NCI-H1048 (cell line): ENCODE measurements at places on chromosomes 12 and 14.

DNA sequence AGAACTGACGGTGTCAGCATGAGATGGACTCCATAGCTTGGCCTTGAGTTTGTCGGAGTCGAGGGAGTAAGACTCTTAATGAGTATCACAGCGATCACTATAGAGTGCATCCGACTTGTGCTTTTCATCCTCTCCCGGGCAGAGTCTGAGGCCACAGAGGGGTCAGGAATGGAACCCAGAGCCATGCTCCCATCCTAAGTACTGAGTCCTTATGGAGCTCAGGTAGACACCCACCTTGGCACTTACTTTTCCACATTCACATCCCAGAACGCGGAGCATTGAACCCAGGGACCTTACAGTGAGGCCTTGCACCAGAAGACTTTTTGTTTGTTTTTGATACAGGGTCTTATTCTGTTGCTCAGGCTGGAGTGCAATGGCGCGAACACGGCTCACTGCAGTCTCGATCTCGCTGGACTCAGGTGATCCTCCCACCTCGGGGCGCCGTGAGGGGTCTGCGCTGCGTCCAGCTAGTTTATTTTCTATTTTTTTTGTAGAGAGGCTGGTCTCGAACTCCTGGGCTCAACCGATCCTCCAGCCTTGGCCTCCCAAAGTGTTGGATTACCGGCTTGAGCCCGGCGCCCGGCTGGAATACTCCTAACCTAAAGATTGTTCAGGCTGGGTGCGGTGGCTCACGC is 719 bp upstream of the SRSF9 start:
- no peak for DNase-seq

DNA sequence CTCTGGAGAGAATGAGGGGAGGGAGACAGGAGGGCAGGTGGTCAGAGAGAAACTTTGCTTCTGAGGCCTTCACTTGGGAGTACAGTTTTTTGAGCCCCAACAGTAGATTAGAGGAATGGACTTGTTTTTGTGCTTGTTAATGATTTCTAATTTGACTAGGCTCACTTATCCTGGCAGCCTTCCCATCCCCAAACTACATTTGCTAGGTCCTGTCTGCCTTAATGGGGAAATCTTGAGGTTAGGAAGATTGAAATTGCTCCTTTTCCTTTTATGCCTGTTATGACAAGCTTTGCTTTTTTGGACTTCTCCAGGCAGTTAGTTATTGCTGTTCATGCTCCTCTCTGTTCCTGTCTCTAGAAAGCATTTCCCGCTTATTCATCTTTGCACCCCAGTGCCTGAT is 37.7 kb downstream of the SYNE2 start:
- no peak for DNase-seq

DNA sequence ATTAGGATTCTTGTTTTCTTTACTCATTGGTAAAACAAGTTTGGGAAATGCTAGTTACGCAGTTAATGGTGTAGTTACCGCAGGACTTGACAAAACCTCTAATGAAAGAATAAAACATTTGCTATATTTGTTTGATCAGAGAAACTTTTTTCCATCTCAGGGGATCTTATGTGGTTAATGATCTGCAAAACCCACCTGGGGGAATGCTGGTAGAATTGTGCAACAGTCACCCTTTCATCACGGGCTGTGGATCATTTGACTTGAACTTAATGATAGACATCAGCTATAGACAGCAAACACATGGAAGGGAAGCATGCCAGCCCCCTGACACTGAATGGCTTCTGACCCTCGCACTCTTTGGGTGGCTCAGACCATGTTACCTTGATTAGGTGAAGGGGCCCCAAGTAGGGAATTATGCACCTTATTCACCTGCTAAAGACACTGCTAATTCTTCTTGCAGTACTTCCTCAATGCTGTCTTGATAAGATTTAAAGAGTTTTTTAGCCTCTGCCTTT is 84.2 kb downstream of the PDE3A start:
- DNase-seq = no peak

DNA sequence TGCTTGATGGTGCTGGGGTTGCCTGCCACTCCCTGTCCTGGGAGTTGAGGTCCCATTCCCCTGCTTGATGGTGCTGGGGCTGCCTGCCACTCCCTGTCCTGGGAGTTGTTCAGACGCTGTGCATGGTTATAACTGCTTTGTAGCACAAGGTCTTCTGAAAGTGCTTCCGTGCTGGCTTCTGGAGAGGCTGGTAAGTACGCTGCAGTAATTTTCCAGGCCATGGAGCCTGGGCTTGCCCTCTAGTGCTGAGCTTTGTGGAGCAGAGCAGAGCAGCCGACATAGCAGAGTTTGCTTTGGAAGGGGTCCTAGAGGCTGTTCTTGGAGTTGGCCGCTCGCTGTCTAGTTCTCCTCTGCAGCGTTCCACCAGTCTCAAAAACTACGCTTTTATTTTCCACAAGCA is 6.3 kb downstream of the B4GALNT3 start:
- no peak for DNase-seq

GRCh38 chr12:54390176-54390667 is 5.7 kb upstream of the ZNF385A start:
- DNase-seq = no peak

DNA sequence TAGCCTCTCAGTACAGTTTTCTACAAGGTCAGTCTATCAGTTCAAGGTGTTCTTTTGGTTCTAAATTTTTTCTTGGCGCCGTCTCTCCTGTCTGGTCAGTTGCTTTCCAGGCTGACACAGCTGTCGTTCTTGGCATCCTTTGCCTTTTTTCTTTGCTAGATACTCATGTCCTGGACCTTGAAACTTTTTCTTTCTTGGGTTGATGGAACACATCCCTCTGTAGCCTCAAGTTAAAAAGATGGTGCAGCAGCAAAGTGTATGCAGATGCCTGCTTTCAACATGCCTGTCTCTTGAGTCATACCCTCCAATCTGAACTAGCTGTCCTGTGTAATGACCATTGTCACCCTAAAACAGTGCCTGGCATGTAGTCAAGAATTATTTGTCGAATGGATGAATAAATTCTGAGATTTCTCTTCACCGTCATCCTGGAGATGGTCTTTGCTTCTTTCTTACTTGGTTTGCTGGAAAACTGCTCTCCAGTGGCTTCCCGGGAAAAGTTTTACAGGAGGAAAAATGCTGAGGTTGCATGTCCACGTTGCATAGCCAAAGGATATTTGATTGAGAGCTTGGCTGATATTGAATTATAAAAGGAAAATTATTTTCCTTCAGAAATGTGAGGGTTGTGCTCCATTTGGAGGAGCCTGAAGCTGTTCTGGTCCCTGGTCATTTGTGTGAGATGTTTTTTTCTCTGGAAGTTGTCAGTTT is 4.6 kb downstream of the NYNRIN start:
- no peak for DNase-seq

DNA sequence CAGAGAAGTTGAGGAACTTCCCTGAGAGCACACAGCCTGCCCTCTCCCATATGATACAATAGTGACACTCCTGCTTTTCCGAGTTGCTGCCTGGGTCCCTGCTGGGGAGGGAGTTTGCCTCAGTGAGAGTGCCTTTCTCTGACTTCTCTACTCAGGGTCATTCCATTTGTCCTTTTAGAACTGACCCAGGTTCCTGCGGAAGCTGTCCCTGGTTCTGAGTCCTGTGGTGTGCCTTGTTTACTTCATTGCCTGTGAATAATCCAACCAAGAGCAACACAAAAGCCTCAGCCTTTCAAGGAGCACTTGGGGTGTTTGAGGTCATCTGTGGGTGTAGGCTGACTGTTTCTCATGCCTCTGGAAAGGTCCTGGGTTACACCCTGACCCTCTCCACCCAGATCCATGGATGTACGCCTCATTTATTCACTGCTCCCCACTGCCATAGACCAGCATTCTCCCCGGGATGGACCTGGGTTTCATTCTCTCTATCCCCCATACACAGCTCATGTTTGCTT is 13.6 kb downstream of the SERPINA1 start:
- no peak for DNase-seq

DNA sequence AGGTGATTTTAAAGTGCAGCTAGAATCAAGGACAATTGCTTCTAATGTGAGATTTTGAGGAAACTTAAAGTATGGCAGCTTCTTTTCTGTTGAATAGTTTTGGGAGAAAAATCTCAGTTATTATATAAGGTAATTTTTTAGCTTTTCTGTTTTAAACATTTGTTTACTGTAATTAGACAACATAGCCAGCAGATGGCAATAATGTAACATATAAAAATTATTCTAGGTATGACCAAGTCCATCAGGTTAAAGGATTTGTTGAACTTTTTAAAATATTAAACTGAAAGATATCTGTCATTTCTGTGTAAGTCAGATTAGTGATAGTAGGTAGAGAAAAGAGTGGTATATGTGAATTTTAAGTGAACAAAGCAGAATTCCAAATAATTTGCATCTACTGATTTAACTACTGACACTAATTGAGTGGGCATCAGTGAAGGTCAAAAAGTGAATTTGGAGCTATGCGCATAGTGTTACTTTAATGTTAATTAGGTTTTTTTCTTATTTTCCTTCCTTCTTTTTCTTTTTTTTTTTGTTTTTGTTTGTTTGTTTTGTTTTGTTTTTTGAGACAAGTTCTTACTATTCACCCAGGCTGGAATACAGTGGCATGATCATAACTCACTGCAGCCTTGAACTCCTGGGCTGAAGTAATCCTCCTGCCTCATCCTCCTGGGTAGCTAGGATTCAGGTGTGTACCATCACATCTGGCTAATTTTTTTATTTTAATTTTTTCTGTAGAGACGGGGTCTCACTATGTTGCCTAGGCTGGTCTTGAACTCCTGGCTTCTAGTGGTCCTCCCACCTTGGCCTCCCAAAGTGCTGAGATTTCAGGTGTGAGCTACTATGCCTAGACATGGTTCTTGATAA is 18.6 kb downstream of the PRORP start:
- DNase-seq = no peak

DNA sequence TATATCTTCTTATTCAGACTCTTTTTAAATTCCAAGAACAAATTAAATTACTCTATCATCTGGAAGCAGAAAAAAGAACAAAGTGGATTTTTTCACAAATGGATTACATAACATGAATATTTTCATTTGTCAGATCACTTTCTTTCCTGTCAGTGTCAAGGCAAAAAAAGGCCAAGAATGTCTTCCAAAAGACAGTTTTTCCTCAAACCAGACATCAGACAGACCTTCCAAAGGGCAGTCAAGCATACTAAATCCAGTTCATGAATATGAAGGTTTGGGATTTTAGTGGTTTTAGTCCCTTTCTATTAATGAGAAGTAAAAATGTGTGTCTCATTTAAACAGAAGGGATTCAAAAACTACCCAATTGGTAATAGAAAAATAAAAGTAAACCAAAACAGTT is 336.0 kb downstream of the CEP128 start:
- DNase-seq = no peak

DNA sequence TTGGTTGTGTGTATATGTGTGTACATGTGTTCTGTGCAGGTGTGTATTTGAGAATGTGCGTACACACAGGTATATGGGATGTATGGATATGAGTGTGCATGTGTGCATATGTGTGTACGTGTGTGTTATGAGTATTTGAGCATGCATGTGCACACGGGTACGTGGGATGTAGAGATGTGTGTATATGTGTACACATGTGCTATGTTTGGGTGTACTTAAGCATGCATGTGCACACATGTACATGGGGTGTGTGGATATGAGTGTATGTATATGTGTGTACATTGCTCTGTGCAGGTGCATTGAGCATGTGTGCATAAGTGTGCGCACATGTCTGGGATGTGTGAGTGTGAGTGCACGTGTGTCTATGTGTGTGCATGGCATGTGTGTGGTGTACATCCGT is 34.3 kb upstream of the SFSWAP start:
- no peak for DNase-seq

DNA sequence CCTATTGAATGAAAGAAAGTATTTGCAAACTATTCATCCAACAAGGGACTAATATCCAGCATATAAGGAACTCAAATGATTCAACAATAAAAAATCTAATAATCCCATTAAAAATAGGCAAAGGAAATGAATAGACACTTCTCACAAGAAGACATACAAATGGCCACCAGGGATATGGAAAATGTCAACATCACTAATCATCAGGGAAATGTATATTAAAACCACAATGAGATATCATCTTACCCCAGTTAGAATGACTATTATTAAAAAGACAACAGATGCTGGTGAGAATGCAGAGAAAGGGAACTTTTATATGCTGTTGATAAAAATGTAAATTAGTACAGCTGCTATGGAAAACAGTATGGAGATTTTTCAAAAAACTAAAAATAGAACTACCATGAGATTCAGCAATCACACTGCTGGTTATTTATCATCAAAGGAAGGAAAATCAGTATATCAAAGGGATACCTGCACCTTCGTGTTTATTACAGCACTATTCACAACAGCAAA is 89.3 kb downstream of the GARIN6 start:
- no peak for DNase-seq

GRCh38 chr12:122845041-122845864 is 10.0 kb downstream of the HIP1R start:
- no peak for DNase-seq

GRCh38 chr12:119989361-119989730 is 310 bp downstream of the BICDL1 start:
- no peak for DNase-seq

- DNase-seq = no peak
These were observed 54.1 kb downstream of the CEP83 start for GRCh38 chr12:94405413-94406116.

GRCh38 chr12:57476162-57476992 is 3.3 kb downstream of the ARHGAP9 start:
- DNase-seq = no peak

DNA sequence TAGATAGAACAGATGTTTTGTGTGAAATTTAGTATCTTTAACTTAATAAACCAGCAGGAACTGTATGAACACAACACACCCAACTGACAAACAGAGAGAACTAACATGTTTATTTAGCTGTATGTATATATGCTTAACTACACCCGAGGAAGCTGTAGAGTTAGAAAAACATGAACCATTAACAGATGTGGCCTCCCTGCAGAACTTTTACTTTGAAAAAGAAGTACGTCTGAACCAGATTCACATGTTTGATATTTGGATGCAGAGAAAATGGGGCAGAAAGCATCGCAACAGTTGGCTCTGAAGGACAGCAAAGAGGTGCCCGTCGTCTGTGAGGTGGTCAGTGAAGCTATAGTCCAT is at the start of gene REP15:
TSS of gene REP15 (plus strand) at position 155 of the 360 bp plus-strand sequence. CDS start at position 271, 116 bp downstream.
- no peak for DNase-seq

GRCh38 chr14:85688006-85688405 is 158.1 kb downstream of the FLRT2 start:
- DNase-seq = no peak

DNA sequence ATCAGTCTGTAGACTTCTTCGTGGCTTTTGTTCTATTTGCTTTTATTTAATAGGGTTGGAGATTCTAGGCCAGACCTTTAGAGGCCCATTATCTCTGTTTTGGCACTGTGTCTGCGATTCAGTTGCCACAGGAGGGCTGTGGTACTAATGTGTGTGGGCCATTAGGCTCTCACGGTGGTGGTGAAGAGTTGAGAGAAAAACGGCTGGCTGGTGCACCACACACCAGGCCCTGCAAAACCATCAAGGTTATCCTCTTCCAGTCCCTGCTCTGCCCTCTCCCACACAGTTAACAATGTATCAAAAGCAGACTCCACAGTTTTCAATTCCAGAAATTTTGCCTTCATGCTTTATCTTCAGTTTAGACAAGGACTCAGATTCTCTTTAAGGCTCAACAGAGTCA is 97.7 kb downstream of the MYF5 start:
- DNase-seq = no peak

- DNase-seq = no peak
These were observed 23.9 kb downstream of the PALS1 start for GRCh38 chr14:67265131-67265530.

- DNase-seq = no peak
These were observed 268.3 kb upstream of the CPNE8 start for GRCh38 chr12:39173726-39174125.

- DNase-seq = no peak
These were observed 4.3 kb upstream of the PGF start for GRCh38 chr14:74959596-74960180.

GRCh38 chr14:102821252-102821651 is 44.0 kb downstream of the TRAF3 start:
- no peak for DNase-seq

- DNase-seq = no peak
These were observed 5.8 kb upstream of the BIN2 start for GRCh38 chr12:51329742-51330141.
